ENCODE measurements at places on chromosomes 13 and 19.
A peak's percentile ranks its signal among the peaks of the same experiment; 100 is the strongest.

DNA sequence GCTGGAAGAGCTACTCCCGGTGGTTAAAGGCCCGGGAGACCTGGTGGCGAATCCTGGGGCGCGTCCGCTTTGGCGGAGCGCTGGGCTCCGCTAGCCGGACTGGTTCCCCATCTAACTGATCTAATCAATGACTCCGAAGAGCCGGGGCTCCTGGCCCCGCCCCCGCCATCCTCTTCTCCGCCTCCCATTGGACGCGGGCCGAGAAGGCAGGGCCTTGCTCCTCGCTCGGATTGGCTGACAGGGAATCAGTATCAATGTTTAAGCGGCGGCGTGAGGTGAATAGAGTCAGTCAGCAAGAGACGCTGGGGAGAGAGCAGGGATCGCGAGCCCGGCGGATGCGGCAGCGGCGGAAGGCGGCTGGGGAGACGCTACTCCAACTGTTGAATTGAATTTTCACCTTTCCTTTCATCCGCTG is 1.7 kb upstream of the PCDH17 start:
- peak; percentile 4 for DNase-seq

- DNase-seq, result no peak
Observed at GRCh38 chr13:112187527-112188297, 120.8 kb downstream of the SOX1 start.

- DNase-seq, result no peak
Observed at GRCh38 chr13:105820415-105820814, 715.0 kb downstream of the EFNB2 start.

DNA sequence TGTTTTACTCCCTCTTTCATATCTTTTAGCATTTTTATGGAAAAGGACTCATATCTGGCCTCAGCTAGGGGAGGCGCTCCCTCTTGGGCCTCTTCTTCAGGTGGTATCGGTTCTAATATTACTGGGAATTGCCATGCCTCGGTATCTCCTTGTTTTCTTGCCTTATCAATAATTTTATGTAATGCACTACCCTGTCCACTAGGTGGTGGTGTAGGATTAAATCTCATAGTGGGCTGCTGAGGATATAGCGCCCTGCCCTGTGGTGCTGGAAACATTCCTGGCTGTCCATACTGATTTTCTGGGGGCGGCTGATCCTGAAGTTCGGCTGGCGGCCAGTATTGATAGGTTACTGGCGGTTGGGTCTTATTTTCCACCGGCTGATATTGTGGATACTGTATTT is 35.8 kb downstream of the ZNF420 start:
- no peak for DNase-seq

GRCh38 chr13:77776704-77777103 is 79.2 kb downstream of the SLAIN1 start:
- no peak for DNase-seq

DNA sequence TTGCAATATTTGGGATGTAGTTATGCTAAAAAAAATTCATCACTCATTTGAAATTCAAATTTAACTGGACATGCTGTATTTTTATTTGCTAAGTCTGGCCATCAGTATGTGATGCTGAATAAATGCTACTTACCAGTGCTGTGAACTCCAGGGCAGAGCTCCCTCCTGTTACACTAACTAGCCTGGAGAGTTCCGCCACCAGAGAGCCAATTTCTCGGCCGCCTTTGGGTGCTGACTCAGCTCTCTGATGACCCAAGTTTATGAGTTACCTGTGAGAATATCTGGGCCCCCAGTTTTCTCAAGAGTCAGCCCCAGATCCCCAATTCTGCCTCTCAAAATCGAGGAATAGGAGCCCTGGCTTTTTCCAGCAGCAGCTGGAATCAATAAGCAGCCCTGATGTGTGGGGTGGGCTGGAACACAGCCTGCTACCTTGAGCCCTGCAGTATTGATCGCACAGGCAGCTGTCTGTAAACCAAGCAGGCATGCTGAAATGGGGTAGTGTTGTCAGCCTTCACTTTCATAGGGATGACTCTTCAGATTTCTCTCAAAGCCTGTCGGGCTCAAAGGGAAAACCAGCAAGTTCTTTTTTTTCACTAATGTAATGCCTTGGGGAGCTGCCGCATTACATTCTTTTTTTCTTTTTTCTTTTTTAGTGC is 113.7 kb downstream of the DNAJC15 start:
- no peak for DNase-seq

GRCh38 chr13:102440259-102440936 is 38.5 kb upstream of the FGF14 start:
- no peak for DNase-seq

- peak; percentile 72 for DNase-seq
Observed at GRCh38 chr13:49146950-49147355, 73.2 kb upstream of the MLNR start.

DNA sequence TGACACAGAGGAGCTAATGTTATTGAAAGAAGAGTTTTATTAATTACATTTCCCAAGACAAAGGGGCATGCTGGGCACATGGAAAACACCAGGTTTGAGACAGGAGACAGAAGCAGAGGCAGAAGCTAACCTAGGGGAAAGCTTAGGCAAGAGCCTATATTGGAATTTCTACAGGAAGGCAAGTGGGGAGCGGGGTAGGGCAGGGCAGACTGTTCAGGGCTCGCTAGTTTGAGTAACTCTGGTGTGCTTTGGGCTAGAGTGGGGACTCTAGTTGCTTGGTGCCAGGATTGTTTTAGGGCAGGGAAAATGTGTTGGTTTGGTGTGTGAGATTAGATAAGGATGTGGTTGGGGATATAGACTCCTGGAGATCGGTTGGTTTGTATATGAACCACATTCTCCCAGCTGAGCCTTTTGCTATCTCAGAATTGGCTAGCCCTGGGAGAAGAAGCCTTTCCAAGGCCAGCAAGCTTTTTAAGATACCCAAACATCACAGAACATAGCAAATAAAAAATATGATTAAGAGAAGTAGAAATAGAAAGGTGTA is 8.4 kb upstream of the UFM1 start:
- no peak for DNase-seq

GRCh38 chr19:3743486-3743885 is 18.0 kb downstream of the APBA3 start:
- no peak for DNase-seq

GRCh38 chr19:38742906-38743305 is 1.4 kb downstream of the CAPN12 start:
- no peak for DNase-seq

GRCh38 chr13:46866150-46866549 is 30.7 kb downstream of the HTR2A start:
- peak; percentile 90 for DNase-seq

- DNase-seq, result no peak
Observed at GRCh38 chr19:16883522-16883921, 5.3 kb upstream of the F2RL3 start.

DNA sequence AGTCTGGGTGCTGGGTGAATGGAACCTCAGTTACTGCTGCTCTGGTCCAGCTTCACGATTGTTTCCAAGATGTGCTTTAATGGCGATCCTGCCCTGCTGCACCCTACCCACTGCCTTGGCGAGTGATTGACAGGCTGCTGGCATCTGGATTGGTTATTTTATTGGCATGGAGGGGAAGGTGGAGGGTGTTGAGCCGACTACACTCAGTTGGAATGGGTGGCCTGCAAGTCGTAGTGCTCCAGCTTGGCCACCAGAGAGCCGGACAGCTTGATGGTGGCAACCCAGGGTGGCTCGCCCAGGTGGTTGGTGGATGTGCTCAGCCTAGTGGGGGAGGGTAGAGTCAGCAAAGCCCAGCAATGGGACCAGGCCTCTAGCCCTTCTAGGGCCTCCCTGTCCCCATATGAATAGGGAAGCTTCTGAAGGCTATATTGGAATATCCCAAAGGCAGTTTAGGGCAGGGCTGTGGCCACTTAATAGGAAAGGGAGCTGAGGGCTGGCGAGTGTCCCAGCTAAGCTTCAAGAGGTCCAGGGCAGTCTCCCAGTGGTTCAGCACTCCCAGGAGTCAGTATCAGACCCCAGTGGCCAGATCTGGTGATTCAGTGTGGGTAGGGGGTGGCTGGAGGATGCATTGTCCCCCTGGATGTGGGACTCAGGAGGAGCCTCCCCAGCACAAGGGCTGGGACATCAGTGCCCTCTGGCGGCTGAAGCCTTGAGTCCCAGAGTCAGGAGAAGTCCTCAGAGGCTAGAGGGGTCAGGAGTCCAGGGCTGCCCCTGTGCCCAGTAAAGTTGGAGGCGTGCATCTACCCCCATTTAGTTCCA is 3.4 kb downstream of the GGN start:
- DNase-seq, result no peak

GRCh38 chr13:27481766-27482165 is 31.4 kb upstream of the MTIF3 start:
- peak; percentile 33 for DNase-seq

- peak; percentile 94 for DNase-seq
Observed at GRCh38 chr19:3580156-3580934, 4.9 kb upstream of the GIPC3 start.

- DNase-seq, result no peak
Observed at GRCh38 chr19:45040059-45040771, 1.4 kb downstream of the CLASRP start.

GRCh38 chr13:99505814-99506269 is 4.6 kb downstream of the TM9SF2 start:
- peak; percentile 50 for DNase-seq

GRCh38 chr19:6803036-6803404 is 30.5 kb downstream of the VAV1 start:
- DNase-seq, result no peak

DNA sequence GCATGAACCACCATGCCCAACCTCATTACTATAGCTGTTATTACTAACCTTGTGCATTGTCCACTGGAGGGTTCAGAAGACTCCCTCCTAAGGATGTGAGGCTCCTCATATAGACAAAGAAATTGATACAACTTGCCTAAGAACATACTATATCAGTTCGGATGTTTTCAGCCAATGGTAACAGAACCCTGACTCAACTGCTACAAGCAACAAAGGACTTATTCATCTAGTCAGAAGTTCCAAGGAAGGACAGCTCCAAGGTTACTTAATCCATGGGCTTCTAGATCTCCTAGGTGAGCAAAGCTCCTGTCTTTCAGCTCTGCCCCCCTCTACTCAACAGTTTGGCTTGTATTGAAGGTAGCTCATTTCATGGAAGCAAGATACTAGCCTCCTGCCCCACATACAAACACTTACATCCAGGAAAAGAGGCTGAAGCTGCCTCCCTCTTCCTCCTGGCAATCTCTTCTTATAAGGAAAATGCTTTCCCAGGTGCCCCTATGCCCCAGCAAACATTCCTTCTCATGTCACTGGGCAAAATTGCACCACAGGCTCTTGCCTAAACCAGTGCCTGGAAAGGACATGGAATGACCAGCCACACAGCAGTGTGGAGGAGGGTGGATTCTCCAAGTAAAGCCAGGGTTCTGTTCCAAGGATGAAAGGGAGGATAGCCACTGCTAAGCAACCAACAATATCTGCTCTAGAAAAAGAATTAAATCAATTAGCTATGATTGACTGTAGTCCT is 497.8 kb downstream of the FOXO1 start:
- DNase-seq, result peak; percentile 30

GRCh38 chr19:56147307-56147706 is 6.2 kb downstream of the ZNF444 start:
- no peak for DNase-seq

- DNase-seq, result no peak
Observed at GRCh38 chr13:106115081-106115480, 420.4 kb downstream of the EFNB2 start.

GRCh38 chr13:29439601-29440388 is 155.7 kb downstream of the SLC7A1 start:
- DNase-seq, result no peak

Measured in fibroblast of villous mesenchyme (primary cell).